ENCODE measurements at places on chromosomes 5 and 9.

DNA sequence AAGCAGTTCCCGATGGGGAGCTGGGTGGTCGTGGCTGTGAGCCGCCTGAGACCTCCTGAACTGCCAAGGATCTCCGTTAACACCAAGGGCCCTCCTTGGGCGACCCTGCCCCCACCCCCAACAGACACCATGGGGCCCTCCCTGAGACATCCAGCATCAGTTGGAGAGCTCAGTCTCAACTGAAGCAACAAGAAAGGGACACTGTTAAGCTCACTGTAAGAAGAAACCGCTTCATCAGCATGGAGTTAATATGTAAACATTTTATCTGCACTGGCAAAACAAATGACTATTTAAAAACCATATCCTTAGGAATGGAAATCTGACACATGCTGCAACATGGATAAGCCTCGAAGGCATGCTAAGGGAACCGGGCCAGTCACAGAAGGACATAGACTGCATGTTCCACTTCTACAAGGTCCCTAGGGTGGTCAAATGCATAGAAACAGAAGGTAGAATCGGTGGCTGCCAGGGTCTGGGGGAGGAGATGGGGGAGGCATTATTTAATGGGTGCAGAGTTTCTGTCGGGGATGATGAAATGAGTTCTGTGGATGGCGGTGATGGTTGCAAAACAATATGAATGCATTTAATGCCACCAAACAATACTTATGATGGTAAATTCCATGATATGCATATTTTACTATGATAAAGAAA lies 47.4 kb downstream of the ROR2 start:
- DNase-seq: no peak

- DNase-seq: no peak
Observed at GRCh38 chr9:128001151-128001778, 20.5 kb upstream of the EEIG1 start.

- no peak for DNase-seq
Observed at GRCh38 chr5:2631758-2632157, 119.7 kb downstream of the IRX2 start.

DNA sequence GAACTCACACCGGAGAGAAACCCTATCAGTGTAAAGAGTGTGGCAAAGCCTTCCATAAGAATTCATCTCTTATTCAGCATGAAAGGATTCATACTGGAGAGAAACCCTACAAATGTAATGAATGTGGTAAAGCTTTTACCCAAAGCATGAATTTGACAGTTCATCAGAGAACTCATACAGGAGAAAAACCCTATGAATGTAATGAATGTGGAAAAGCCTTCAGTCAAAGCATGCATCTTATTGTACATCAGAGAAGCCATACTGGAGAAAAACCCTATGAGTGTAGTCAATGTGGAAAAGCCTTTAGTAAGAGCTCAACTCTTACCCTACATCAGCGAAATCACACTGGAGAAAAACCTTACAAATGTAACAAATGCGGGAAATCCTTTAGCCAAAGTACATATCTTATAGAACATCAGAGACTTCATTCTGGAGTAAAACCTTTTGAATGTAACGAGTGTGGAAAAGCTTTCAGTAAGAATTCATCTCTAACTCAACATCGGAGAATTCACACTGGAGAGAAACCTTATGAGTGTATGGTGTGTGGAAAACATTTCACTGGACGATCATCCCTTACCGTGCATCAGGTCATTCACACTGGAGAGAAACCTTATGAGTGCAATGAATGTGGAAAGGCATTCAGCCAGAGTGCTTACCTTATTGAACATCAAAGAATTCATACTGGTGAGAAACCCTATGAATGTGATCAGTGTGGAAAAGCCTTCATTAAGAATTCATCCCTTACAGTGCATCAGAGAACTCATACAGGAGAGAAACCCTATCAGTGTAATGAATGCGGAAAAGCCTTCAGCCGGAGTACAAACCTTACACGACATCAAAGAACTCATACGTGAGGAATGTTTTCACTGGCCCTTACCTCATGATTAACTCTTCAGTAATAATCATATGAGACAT lies 8.9 kb upstream of the ZNF454 start:
- no peak for DNase-seq

- DNase-seq: no peak
Observed at GRCh38 chr9:88578121-88579049, 43.4 kb downstream of the NXNL2 start.

GRCh38 chr5:135170500-135170899 lies 136.5 kb upstream of the PITX1 start:
- DNase-seq: no peak

GRCh38 chr9:3576328-3576727 lies 50.5 kb upstream of the RFX3 start:
- no peak for DNase-seq

DNA sequence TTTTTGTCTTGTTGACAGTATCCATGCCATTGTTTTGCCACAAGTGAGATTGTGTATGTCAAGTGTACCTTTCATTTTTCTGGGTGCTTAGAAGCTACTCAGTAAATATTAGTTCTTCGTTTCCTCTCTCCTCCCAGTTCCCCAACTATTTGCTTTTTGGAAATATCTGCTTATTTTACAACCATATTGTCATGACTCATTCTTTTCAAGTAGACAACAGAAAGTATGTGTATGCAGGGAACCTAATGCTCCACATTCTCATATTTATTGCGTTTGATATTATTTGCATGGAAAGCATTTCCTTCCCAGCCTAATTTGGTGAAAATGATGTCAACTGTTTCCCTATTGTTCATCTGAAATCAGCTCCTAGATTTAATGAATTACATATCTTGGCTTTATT lies 483.7 kb upstream of the RIOK2 start:
- no peak for DNase-seq

GRCh38 chr9:78029551-78030295 lies 1.9 kb downstream of the GNAQ start:
- no peak for DNase-seq

DNA sequence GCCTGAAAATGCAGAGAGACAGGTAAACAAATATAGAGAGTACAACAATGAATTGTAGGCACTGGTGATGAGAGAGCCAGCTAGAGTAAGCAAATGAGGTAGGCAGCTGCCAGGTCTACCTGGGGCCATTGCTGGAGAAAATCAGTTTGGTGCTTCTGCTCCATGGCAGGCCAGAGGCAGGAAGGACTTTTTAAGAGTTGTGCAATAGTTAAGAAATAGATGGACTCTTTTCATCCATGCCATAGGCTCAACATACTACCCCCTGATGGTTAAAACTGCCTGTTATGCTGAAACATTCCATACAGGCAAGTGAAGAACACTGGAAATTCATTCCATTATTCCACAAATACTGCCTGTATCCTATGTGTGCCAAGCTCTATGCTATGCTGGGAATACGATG lies 86.5 kb upstream of the CCDC112 start:
- no peak for DNase-seq

DNA sequence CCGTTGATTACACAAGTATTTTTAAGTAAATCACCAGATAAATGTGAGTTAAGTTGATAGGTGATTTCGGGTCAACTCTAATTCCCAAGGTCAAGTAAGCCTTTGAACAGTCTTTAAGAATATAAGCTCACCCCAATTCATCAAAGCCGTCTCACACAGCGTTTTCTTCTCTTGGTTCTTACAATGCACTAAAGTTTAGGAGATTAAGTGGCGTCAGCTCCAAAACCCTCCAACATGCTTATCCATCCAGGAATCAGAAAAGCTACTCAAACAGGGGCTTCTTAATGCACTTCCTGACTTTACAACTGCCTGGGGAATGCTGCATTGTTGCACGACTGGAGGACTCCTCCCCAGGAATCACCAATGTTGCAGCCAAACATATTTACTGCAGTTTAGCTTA lies 206.2 kb upstream of the EFNA5 start:
- DNase-seq: no peak

- no peak for DNase-seq
Observed at GRCh38 chr9:86246752-86247161, 12.7 kb downstream of the C9orf153 start.

- DNase-seq: no peak
Observed at GRCh38 chr9:126531035-126531571, 82.6 kb upstream of the LMX1B start.

- no peak for DNase-seq
Observed at GRCh38 chr5:168746893-168747640, 167.9 kb upstream of the PANK3 start.

DNA sequence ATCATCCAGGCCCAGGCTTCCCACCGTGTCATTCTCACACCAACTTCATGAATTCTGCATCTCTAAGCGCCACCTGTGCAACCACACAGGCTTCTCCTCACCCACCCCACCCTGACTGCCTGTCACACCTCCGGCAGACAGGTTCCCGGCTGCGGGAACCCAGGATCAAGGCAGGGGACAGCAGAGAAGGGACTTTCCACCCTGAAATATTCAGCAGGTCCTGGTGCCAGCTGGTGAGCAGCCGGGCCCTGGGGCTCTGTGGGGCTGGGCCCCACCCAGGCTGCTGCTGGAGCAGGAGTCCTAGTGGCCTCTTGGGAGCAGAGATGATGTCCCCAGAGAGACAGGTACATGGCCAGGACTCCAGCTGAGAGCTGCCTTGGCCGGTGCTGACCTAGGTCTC lies 12.7 kb downstream of the ANXA6 start:
- no peak for DNase-seq

GRCh38 chr9:92247296-92247695 lies 46.2 kb downstream of the IARS1 start:
- DNase-seq: no peak
